Prostate gland (tissue), 2 donors: ENCODE measurements at places on chromosomes 4 and X. TPM values are rescaled to one million over a fixed set of nuclear protein-coding genes. Genes with fewer than 3 reads are reported as not detected.

GRCh38 chrX:118392716-118393115 is 46.8 kb downstream of the WDR44 start:
- DNase-seq, result no peak
- H3K4me3 ChIP-seq, result no peak overlapping the region
- no peaks in the 10 kb centered on the region for H3K36me3 ChIP-seq
- no peak overlapping the region for H3K27ac ChIP-seq

EGFL6 gene
- total RNA-seq, result not detected

- no peak overlapping the region for H3K27ac ChIP-seq
- H3K27me3 ChIP-seq, result no peaks in the 10 kb centered on the region
- H3K4me3 ChIP-seq, result no peak overlapping the region
- DNase-seq, result no peak
- no peaks in the 10 kb centered on the region for H3K36me3 ChIP-seq
These were observed 187.6 kb downstream of the CBR4 start for GRCh38 chr4:168822481-168822880.

DNA sequence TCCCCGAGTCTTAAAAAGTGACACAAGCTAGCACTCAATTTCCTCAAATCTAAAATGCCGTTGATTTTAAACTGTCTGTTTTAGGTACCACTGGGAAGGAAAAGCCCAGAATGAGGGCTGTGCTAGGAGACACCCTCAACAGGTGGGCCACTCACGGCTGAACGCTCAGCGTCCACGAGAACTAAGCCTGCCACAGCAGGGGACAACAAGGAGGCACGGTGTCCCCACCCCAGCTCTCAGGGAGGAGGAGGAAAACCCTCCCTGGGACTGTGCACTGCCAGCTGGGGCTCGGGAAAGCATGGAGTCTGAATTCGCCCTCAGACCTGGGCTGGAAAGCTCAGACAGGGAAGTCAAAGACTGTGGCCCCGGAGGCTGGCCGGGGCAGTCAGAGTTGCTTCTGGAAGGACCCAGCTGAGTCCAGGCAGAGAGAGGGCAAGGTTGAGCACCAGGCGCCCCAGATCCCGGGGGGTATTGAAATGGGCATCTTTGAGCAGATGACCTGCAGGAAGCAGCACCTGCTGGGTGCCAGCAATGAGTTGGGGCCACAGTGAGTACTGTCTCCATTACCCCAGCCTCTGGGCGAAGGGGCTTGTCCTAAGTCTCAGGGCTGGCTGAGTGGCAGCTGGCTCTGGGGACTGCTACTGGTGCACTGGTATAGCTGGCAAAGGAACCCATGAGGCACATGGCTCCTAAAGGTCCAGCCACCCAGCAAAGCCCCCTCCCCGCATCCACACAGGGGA is 769 bp upstream of the CPZ start:
- DNase-seq, result no peak
- no peak overlapping the region for H3K4me3 ChIP-seq
- peaks cover 14% of the 10 kb centered on the region for H3K27me3 ChIP-seq
- no peaks in the 10 kb centered on the region for H3K36me3 ChIP-seq
- no peak overlapping the region for H3K27ac ChIP-seq

- H3K4me3 ChIP-seq, result peak overlapping the region; percentile 59
- no peaks in the 10 kb centered on the region for H3K27me3 ChIP-seq
- H3K27ac ChIP-seq, result peak overlapping the region; percentile 87
- peak; percentile 48 for DNase-seq
These were observed 568 bp downstream of the HTT start for GRCh38 chr4:3074846-3075651.

MAGEC3 gene
- not detected for total RNA-seq

GYG2 gene
- total RNA-seq, result 5.2 TPM

DNA sequence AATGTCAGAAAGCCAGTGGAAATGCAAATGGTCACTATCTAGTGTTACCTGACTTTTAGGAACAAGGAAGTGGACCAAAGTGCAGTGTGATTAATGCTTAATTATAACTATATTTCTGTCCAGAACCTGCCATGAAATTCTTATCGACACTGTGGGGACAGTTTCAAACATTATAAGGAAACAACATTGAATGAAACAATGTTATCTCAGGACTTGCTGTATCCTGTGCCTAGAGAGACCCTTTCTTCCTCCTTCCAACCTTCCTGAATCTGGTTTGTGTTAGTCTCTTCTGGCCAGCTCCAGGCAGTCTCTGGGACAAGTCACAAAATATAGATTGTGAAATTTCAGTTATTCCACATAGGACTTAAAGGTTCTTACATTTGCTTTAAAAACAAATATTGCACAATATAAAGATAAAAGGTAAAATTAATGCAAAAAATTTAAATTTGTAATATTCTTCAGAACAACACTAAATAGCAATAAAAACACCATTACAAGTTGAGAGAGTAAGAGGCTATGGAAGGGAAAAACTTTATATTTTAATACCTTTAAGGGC is 203.4 kb downstream of the ZNF674 start:
- no peak overlapping the region for H3K4me3 ChIP-seq
- no peaks in the 10 kb centered on the region for H3K36me3 ChIP-seq
- H3K4me1 ChIP-seq, result no peaks in the 10 kb centered on the region

DNA sequence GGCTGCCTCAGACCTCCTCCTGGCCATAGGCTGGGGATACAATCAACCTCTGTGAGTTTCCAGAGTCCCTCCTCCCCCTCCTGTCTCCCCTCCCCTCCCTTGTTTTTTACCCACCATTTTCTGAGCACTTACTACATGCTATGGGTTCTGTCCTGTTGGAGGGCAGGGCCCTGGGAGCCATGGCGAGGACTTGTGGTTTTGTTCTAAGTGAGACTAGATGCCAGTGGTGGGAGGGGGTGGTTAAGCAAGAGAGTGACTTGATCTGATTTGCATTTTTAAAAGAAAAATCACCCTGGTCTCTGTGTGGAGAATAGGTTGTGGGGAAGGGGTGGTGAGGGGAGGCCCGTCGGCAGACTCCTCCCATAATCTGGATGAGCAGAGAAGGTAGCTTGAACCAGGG is 39.5 kb downstream of the EFNB1 start:
- no peaks in the 10 kb centered on the region for H3K27me3 ChIP-seq
- no peak overlapping the region for H3K27ac ChIP-seq
- no peaks in the 10 kb centered on the region for H3K36me3 ChIP-seq

- no peaks in the 10 kb centered on the region for H3K36me3 ChIP-seq
- DNase-seq, result no peak
- no peaks in the 10 kb centered on the region for H3K4me1 ChIP-seq
- no peak overlapping the region for H3K4me3 ChIP-seq
- no peaks in the 10 kb centered on the region for H3K27me3 ChIP-seq
These were observed 11.3 kb downstream of the TXK start for GRCh38 chr4:48122756-48123155.

GRCh38 chrX:153739754-153740486 is 15.3 kb downstream of the ABCD1 start:
- H3K36me3 ChIP-seq, result no peaks in the 10 kb centered on the region
- no peak overlapping the region for H3K4me3 ChIP-seq
- no peak overlapping the region for H3K27ac ChIP-seq
- no peak for DNase-seq
- no peaks in the 10 kb centered on the region for H3K4me1 ChIP-seq

TCEAL6 gene
- total RNA-seq, result 36.8 TPM

GRCh38 chr4:81452452-81453006 is 19.2 kb downstream of the RASGEF1B start:
- no peaks in the 10 kb centered on the region for H3K27me3 ChIP-seq
- H3K4me3 ChIP-seq, result no peak overlapping the region
- DNase-seq, result no peak
- H3K36me3 ChIP-seq, result no peaks in the 10 kb centered on the region
- no peaks in the 10 kb centered on the region for H3K4me1 ChIP-seq
- H3K27ac ChIP-seq, result no peak overlapping the region

GRCh38 chrX:53442322-53442631 is 8.1 kb upstream of the HSD17B10 start:
- no peaks in the 10 kb centered on the region for H3K27me3 ChIP-seq
- no peak for DNase-seq
- H3K4me3 ChIP-seq, result no peak overlapping the region
- no peak overlapping the region for H3K27ac ChIP-seq
- H3K36me3 ChIP-seq, result no peaks in the 10 kb centered on the region

GRCh38 chrX:928606-929005 is 283.8 kb downstream of the CRLF2 start:
- H3K27ac ChIP-seq, result no peak overlapping the region
- no peaks in the 10 kb centered on the region for H3K36me3 ChIP-seq
- DNase-seq, result no peak
- H3K27me3 ChIP-seq, result no peaks in the 10 kb centered on the region

DNA sequence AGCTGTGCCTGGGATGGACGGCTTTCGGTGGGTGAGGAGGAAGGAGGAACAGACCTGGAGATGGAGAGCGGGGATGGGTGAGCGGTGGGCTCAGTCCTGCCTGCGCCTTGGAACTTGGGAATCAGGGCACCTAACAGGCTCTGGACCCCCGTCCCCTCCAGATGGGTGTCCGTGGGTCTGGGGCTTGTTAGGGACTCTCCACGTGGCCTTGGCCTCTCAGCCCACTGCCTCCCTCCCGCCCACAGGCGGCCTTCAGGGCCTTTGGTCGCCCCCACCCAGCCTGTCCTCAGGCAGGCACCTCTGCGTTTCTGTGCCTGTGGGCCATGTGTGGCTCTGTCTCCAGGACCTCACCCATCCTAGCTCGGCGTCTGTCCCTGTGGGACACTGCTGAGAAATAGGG is 29.0 kb downstream of the TRMT44 start:
- no peaks in the 10 kb centered on the region for H3K4me1 ChIP-seq
- no peak overlapping the region for H3K27ac ChIP-seq
- DNase-seq, result no peak
- no peak overlapping the region for H3K4me3 ChIP-seq
- H3K27me3 ChIP-seq, result no peaks in the 10 kb centered on the region

DNA sequence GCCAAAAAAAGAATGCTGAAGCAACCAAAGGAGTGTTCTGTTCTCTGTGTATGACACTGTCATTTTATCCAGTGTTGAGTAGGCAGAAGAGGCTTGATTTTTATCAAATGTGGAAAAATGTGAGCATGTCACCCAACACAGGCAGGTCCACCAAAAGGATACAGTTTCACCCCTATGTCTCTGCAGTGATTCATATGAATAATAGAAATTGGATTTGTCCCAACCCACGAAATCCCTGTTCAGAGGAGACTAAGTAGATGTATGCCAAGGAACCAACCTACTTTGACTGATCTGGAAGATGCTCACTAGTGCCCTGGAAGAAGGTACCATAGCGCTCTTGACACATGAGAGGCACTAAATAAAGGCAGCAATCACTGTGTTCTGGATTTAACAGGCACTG is 72.5 kb downstream of the FGF13 start:
- H3K36me3 ChIP-seq, result no peaks in the 10 kb centered on the region
- no peaks in the 10 kb centered on the region for H3K4me1 ChIP-seq
- no peak overlapping the region for H3K4me3 ChIP-seq
- H3K27me3 ChIP-seq, result no peaks in the 10 kb centered on the region
- no peak overlapping the region for H3K27ac ChIP-seq
- no peak for DNase-seq

- no peak for DNase-seq
- peak overlapping the region; percentile 37 for H3K27ac ChIP-seq
- no peaks in the 10 kb centered on the region for H3K36me3 ChIP-seq
- H3K27me3 ChIP-seq, result no peaks in the 10 kb centered on the region
These were observed 6.3 kb downstream of the SLC49A3 start for GRCh38 chr4:682490-683172.

STATH gene
- not detected for total RNA-seq

- DNase-seq, result no peak
- H3K27me3 ChIP-seq, result no peaks in the 10 kb centered on the region
- peak overlapping the region; percentile 75 for H3K27ac ChIP-seq
- peak overlapping the region; percentile 96 for H3K4me3 ChIP-seq
- peaks cover 9% of the 10 kb centered on the region for H3K4me1 ChIP-seq
- no peaks in the 10 kb centered on the region for H3K36me3 ChIP-seq
These were observed 821 bp downstream of the ASMTL start for GRCh38 chrX:1451661-1452515.

OPRPN gene
- not detected for total RNA-seq

SMIM10L2A gene
- 14.8 TPM for total RNA-seq

DNA sequence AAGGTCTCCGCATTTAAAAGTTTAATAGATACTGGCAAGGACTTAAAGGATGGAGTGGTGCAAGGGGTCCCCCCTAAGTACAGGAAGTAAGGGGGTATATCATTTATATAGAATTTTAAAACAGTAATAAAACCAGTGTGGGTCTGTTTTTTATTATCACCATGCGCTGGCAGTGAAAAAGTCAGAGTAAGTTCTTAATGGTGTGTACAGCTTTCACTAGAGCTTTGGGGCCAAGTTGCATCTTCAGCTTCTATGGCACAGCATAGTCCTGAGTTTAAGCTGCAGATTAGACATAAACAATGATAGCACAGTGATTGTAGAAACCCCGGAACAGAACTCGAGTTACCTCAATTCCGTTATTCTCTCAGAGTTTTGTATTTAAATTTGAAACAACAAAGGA is 27.6 kb downstream of the RHOH start:
- no peak for DNase-seq
- H3K4me3 ChIP-seq, result no peak overlapping the region
- H3K36me3 ChIP-seq, result no peaks in the 10 kb centered on the region
- no peaks in the 10 kb centered on the region for H3K27me3 ChIP-seq

DNA sequence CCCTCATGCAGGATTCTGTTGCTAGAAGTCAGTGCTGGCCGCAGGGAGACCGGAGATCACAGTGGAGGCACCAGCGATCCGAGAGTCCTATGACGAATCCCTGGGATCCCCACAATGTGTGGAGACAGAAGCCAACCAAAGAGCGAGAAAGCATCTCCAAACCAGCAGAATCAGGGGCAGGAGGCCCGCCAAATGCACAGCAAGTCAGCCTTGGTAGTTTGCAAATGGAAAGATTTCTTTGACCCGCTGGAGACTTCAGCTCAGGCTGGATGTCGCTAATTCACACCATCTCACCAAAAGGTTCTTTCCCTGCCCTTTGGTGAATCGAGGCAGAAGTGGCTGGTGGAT is 505 bp upstream of the PKD2 start:
- H3K27me3 ChIP-seq, result no peaks in the 10 kb centered on the region
- peak overlapping the region; percentile 58 for H3K27ac ChIP-seq
- DNase-seq, result no peak
- H3K4me1 ChIP-seq, result no peaks in the 10 kb centered on the region
- H3K4me3 ChIP-seq, result peak overlapping the region; percentile 86
- no peaks in the 10 kb centered on the region for H3K36me3 ChIP-seq

ADH4 gene
- not detected for total RNA-seq

LRCH2 gene
- total RNA-seq, result 7.0 TPM

KLHL4 gene
- 31.1 TPM for total RNA-seq

DNA sequence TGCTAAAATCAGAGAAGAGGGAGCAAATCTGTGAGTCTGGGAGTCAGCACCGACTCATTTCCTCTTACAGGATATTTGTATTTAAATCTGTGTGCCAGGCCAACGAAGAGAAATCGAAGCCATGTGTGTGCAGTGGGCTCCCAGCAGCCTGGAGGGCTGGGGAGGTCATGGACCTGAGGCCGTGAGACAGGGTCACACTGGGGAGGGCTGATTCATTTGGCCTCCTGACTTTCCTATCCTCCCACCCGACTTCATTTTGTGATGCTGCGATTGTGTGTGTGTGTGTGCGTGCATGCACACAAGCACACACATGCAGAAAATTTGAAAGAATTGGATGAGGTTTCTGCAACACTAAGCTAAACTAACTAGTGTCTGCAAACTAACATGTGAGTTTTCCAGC is 48.7 kb upstream of the STX18 start:
- no peaks in the 10 kb centered on the region for H3K36me3 ChIP-seq
- no peak overlapping the region for H3K27ac ChIP-seq
- H3K27me3 ChIP-seq, result no peaks in the 10 kb centered on the region
- DNase-seq, result no peak
- no peaks in the 10 kb centered on the region for H3K4me1 ChIP-seq

GRCh38 chrX:136711147-136711546 is 63.2 kb downstream of the CD40LG start:
- peak; percentile 14 for DNase-seq
- H3K27me3 ChIP-seq, result no peaks in the 10 kb centered on the region
- no peak overlapping the region for H3K4me3 ChIP-seq
- H3K27ac ChIP-seq, result no peak overlapping the region
- H3K4me1 ChIP-seq, result no peaks in the 10 kb centered on the region

ASIC5 gene
- total RNA-seq, result not detected

SORBS2 gene
- 242 TPM for total RNA-seq
